ENCODE measurements at places on chromosomes 16 and 17.

GRCh38 chr16:54425068-54425467 lies 138.5 kb upstream of the IRX3 start:
- DNase-seq = no peak

DNA sequence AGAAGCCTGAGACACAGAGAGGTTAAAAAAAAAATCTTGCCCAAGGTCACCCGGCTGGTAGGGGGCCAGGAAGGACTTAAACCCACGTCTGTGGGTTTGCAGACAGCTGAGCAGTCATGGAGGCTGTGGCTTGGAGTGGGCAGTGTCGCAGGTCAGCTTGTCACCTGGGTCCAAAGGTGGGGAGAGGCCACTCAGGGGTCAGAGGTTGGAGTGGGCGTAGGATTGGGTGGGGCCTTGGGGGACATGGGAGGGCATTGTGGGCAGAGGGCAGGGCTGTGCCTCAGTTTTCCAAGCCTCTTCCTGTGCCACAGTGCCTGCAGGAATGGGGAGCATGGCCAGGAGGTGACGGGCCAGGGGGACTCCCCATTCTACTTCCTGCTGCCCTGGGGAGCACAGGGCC lies 2.0 kb upstream of the NDRG4 start:
- no peak for DNase-seq

- DNase-seq = peak; percentile 70
These were observed 54.1 kb downstream of the VAC14 start for GRCh38 chr16:70746708-70747424.

- DNase-seq = peak; percentile 94
These were observed at the start of gene KREMEN2 for GRCh38 chr16:2963723-2964474. Gene KREMEN2, plus strand, starts transcription at chr16:2964275. Its CDS starts 246 bp downstream, at chr16:2964521.

DNA sequence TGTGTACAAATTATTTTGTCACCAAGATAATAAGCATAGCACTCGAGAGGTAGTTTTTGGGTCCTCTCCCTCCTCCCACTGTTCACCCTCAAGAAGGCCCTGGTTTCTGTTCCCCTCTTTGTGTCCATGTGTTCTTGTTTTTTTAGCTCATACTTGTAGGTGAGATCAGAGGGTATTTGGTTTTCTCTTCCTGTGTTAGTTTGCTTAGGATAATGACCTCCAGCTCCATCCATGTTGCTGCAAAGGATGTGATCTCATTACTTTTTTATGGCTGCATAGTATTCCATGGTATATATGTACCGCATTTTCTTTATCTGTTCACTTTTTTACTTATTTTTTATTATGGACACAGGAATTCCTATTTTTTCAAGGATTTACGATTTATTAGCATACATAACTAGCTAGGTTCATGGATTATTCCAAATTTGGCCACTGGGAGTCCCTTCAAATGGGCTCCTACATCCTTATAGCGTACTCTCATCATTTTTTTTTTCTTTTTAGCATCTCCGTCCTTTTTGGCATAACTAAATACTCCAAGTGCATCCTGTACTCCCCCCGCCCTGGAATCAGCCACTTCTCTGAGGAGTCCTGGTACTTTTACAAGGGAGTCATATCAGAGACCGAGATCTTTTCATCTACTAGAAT lies 7.3 kb downstream of the TADA2A start:
- DNase-seq = no peak

DNA sequence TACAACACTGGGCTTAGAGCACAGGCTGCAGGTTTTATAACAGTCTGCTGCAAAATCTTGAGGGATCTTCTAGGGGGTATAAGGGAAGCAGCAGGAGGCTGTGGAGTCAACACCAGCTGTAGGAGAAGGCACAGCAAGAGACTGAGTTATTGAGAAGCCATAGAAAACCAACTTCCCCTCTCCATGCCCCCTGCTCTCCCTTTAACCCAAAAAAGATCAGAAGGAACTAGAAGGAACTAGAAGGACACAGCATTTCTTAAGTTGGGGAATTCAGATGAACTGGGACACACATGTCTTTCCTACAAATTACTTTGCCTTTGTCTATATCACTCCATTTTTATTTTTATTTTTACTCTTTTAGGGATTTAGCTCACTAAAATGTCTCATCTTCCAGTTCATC lies 6.2 kb upstream of the CCL18 start:
- DNase-seq = no peak

DNA sequence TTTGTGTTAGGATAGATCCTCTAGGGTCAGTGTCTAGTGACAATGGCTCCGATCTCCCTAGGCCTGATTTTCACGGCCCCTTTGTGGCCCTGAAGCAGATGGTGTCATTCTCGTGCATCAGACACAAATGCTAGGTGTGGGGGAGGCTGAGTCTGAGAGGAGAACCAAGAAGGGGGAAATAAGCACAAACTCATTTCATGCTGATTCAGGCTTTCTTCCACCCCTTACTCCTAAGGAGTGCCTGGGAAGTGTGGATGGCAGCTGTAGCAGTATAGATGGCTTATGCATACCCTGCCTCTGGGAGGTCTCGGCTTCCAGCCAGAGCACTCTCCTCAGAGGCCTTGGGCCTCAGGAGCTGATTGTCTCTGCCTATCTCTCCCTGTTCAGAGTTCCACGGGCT lies 1.8 kb upstream of the WNK4 start:
- DNase-seq = no peak
